ENCODE measurements at places on chromosomes 11 and 22. TPM values are rescaled to one million over a fixed set of nuclear protein-coding genes. Genes with fewer than 3 reads are reported as not detected.

LMNTD2 gene
- total RNA-seq, result 1.7 TPM

DKK3 gene
- total RNA-seq, result 2.3 TPM

BCO2 gene
- 2.5 TPM for total RNA-seq

GRCh38 chr11:125258291-125259032 lies 93.9 kb downstream of the PKNOX2 start:
- H3K36me3 ChIP-seq, result no peaks in the 10 kb centered on the region
- H3K27ac ChIP-seq, result no peak overlapping the region
- peaks cover 9% of the 10 kb centered on the region for H3K4me1 ChIP-seq
- no peak for DNase-seq
- H3K4me3 ChIP-seq, result no peak overlapping the region

DNA sequence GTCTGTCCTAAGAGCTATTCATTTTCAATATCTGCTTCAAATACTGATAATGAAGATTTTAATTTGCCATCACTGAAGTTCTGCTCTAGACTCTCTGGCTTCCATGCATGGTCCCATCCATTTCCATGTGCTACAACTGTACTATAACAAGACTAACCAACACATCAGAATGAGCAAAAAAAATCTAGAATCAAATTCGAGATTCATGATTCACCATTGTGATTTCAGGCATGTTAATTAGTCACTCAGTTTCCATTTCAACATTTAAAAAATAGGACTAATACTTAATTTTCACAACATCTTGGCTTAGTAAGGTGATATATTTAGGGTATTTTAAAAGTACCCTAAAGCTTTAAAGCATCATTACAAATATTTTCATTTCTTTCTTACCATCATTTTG lies 22.8 kb downstream of the PICALM start:
- H3K4me1 ChIP-seq, result peaks cover 53% of the 10 kb centered on the region
- H3K27ac ChIP-seq, result no peak overlapping the region
- H3K4me3 ChIP-seq, result no peak overlapping the region
- no peaks in the 10 kb centered on the region for H3K36me3 ChIP-seq

DNA sequence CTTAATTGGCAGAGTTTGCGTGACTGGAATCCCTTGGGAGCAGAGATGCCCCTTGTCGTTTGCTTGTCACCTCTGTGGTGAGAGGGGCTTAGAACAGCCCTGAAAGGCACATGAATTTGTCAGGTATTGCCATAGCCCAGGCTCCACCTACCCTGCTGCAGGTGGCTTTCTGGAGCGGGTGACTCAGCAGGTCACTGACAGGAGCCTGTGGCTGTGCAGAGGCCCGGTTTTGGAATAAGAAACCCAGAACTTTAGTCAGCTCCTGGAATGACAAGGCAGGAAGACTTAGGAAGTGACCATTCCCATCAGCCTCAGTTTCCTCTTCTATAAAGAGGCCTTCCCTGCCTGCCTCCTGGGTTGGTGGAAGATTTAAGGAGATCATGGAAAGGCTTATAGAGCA lies 539.7 kb downstream of the INSC start:
- no peak overlapping the region for H3K4me3 ChIP-seq
- H3K36me3 ChIP-seq, result no peaks in the 10 kb centered on the region
- H3K4me1 ChIP-seq, result peaks cover 7% of the 10 kb centered on the region
- H3K27ac ChIP-seq, result no peak overlapping the region

DNA sequence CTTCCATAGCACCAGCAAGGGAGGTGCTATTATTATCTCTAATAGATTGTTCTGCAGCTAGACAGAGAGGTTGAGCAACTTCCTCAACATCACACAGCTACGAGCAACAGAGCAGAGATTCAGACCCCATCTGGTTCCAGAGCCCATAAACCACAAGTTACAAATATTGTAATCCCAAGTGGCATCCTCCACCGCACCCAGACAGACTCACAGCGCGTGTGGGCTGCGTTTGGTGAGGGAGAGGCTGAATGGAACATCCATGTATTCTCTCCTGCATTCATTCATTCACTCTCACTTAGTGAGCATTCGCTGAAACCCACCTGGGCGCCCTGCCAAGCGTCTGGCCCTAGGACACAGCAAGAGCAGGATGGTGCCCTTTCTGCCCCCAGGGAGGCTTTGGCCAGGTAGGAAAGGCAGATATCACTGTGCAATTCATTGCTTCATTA lies 33.5 kb downstream of the LIF start:
- no peak for DNase-seq
- H3K27ac ChIP-seq, result no peak overlapping the region

- no peaks in the 10 kb centered on the region for H3K27me3 ChIP-seq
- no peaks in the 10 kb centered on the region for H3K36me3 ChIP-seq
- H3K27ac ChIP-seq, result no peak overlapping the region
- no peaks in the 10 kb centered on the region for H3K4me1 ChIP-seq
- no peak overlapping the region for H3K4me3 ChIP-seq
These were observed 15.5 kb downstream of the CLTCL1 start for GRCh38 chr22:19275919-19276600.
